Astrocyte (in vitro differentiated cells and primary cell): ENCODE measurements at places on chromosomes 4 and X. TPM values are rescaled to one million over a fixed set of nuclear protein-coding genes. Genes with fewer than 3 reads are reported as not detected.

The GPR50 gene
- total RNA-seq = 0.67 and 1.00 TPM in 2 replicates

The CRLF2 gene
- total RNA-seq = not detected in 2 replicates

The FAM50A gene
- total RNA-seq = 88.0 and 100.0 TPM in 2 replicates

The ART3 gene
- total RNA-seq = not detected in 2 replicates

The CRMP1 gene
- 59.6 and 67.4 TPM in 2 replicates for total RNA-seq

The TLR7 gene
- 0.07 TPM in 1 of 2 replicates, not detected in the other for total RNA-seq

The GPR143 gene
- 1.8 and 3.0 TPM in 2 replicates for total RNA-seq

GRCh38 chrX:151167791-151168345 is 8.5 kb upstream of the GPR50 start:
- no peak for DNase-seq

- DNase-seq = no peak
These were observed 557.7 kb downstream of the RAB28 start for GRCh38 chr4:12926189-12927066.

DNA sequence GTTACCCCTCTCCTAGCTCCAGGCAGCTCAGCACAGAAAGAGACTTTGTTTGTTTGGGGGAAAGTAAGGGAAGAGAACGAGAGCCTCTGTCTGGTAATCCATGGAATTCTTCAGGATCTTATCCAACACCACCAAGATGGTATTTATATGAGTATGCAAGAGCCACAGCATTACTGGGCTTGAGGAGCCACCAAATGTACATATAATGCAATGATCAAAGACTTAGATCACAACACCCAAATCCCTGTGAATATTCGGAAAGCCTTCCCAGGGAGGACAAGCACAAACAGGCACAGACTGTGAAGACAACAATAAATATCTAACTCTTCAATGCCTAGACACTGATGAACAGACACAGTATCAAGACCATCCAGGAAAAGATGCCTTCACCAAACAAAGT is 116.6 kb downstream of the UPRT start:
- no peak for DNase-seq

GRCh38 chr4:133694416-133694815 is 507.2 kb downstream of the PABPC4L start:
- peak; percentile 45 for DNase-seq

DNA sequence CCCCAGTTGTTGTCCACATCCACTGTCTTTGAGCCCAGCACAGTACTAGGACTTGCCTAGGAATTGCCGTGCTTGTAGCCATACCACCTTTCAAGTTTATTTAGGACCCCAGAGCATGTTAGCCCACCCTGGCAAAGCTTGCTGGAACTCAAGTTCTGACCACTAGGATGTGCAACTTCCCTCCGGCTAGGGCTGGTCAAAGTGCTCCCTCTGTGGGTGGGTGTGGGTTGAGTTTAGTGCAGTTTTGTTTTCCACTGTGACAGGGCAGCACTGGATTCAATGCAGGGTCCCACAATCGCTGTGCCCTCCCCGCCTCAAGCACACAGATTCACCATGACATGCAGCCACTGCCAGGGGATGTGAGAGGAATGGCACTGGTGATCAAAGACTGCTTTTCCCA is 96.0 kb downstream of the RASGEF1B start:
- DNase-seq = no peak

GRCh38 chr4:56271131-56271530 is 116.2 kb downstream of the AASDH start:
- DNase-seq = no peak

GRCh38 chrX:125475482-125475881 is 155.8 kb downstream of the TEX13C start:
- DNase-seq = no peak

DNA sequence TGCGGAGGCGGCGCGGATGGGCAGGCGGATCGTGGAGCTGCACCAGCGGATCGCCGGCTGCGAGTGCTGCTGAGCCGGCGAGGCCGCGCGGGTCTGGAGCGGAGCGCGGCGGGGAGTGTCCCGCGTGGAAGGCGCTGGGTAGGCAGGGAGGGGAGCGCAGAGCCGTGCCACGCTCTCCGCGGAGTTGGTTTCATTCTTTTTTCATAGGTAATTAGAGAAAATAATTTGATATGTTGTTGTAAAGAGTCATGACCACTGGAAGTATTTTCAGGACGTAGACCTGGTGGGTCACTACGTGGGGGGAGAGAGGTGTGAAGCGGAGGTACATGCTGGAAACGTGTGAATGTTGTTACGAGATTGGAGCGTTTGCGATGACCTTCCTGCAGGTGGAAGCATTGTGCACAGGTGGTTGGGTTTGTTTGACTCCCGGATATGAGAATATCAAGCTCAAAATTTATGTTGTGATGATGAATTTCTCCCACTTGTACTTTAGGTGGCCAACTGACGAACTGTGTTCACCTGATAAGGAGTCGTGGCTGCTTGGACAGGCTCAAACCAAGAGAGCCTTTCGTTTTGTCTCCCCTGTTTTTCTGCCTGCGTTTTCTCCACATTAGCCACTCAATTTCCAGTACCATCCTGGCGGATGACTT is 19.1 kb upstream of the S100P start:
- DNase-seq = no peak

DNA sequence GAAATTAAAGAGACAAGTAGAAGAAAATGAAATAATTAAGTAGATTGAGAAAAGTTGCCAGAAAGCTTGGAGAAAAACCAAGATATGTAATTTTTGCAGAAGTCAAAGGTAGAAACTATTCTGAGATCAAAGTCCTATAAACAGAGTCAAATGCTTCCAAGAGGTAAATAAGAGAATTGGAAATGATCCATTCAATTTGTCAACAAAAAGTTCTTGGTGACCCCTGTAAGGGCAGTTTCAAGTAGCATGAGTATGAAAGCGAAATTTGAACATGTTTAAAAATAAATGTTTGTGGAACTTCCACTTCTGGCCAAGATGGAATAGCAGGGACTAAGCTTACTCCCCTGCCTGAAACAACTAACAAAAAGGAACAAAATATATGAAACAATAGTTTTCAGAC is 562.0 kb downstream of the SMARCA1 start:
- DNase-seq = no peak

DNA sequence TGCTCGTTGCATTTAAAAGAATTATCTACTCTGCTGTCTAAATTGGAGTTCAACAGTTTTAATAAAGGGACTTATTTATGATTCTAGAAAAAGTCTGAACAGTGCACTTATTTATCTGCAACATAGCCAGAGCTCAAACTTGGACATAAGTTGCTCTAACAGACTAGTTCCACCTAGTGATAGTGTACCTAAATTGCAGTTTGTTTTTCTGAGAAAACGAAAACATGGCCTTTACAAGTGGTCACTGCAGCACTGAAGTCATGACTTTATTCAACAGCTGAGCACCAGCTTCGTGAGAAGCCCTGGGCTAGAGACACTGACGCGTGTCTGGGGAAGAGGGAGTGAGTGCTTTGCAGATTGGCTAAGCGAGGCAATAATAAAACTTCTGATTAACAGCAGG is 77.3 kb upstream of the IGSF1 start:
- DNase-seq = no peak

GRCh38 chr4:56195025-56195424 is 192.3 kb downstream of the AASDH start:
- DNase-seq = peak; percentile 8
